Fibroblast of skin of abdomen (primary cell): ENCODE measurements at places on chromosomes 7 and 10.

GRCh38 chr7:99008181-99008631 is 129.9 kb downstream of the TRRAP start:
- no peak for DNase-seq

DNA sequence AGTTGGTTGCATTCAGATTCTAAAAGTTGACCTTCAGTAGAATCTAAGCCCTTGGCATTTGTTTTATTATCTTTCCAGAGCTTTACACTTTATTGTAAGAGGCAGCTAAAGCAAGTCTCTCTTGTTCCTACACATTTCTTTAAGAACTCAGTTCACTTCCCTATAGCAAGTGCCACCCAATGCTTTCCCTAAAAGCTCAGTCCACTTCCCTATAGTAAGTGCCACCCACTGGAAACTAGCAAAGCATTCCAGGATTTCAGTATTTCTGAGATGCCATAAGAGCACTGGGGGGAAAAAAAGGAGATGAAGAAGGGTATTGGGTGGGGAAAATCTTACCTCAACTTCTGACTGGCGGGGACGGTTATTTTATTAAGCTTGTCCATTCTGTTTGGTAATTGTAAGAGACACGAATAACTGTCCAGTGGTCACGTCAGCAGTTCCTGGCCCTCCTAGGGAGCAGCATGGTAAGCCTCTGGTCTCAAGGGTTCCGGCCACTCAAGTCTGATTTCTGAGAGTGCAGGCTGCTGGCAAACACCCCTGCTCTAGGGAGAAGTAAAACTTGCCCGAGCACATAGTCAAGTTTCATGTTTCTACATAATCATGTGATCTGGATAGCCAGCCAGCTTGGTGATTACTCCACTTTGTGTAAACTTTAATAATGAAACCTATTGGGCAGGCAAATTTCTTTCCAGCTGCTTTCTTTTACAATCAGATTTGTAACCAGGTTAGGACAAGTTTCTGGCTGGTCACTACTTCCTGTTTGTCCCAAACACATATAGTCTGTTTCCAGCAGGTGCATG is at the start of gene BLNK:
Gene BLNK (minus strand): TSS at position 554 of the 800 bp plus-strand sequence. CDS start 171 bp downstream, at position 383.
- DNase-seq: no peak

GRCh38 chr7:101902680-101903514 is 85.5 kb downstream of the CUX1 start:
- no peak for DNase-seq

GRCh38 chr10:30724296-30724695 is 94.7 kb upstream of the LYZL2 start:
- peak; percentile 27 for DNase-seq

- DNase-seq: no peak
Observed at GRCh38 chr10:36173364-36173763, 531.3 kb upstream of the FZD8 start.

- no peak for DNase-seq
Observed at GRCh38 chr10:8670461-8670860, 616.0 kb downstream of the GATA3 start.

DNA sequence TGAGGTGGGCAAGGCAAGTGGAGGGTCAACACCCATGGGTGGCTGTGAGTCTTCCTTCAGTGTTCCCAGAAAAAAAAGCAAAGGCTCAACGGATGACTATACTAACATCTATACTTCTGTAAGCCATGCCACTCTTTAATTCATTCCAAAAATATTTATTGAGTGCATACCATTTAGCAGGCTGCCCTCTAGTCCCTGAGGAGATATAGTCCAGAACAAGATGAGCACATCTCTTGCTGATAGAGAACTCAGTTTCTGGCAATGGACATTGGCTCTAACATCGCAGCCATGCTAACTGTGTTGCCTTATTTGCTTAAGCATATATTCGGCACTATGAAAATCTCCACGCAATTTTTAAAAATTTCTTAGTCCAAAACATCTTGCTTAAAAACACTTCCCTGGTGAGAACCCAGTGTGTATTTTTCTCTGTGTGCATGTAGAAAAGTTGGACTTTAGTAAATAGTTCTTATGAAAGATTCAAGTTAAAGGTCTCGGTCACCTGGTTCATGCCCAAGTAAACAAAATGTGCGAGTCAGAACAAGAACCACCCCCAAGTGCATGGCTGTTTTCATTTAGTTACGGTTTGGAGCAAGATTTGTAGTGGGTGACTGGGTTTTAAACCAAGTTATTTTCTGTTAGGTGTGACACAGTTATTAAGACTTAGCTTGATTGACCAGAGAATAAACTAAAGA is 69.8 kb downstream of the MET start:
- DNase-seq: no peak

GRCh38 chr10:123007558-123008354 is 839 bp downstream of the IKZF5 start:
- peak; percentile 18 for DNase-seq

DNA sequence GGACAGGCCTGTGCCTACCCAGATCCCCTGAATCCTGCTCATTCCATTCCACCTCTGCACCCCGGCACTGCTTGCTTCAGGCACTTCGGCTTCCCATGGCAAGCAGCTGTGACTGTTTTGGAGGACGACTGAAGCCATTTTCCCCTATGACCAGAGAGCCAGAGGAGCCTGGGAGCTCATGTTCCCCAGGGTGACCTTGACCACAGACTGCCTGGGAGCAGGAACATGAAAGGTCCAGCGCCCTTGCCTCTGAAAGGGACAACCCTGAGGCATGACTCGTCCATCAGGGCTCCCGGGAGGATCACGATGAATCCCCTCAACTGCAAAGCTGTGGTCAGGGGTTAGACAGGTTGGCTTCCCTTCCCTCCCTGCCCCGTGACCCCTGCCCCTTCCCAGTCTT is 16.7 kb upstream of the HMX3 start:
- DNase-seq: no peak

DNA sequence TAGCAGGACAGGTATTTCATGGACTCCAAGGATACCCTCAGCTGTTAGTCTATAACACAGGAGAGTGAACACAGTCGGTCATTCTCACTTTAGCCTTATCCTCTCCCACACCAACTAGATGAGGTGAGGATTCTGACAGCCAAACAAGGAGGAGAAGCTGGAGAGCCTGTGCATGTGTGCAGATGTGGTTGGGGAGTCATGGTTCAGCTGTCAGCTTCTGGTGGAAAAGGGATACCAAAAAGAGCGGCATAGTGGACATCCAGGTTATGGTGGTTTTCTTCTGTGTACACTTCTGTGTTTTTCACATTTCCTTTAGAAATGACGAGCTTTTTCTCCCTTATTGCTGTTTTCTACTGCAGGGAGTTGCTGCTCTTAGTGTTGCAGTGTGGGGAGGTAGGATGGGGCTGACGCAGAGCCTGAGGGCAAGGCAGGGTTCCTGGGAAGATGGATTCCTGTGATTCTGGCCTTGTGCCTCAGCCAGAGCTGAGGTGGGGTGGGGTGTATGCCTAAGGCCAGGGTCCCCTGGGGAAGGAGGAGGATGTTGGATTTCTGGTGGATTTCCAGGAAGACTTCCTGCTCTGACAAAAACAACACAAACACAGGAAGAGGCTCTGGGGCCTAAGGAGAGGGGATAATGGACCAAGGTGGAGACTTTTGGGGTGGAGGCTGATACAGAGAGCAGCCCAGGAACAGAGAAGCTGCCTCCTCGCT is 26.6 kb downstream of the PLAU start:
- no peak for DNase-seq

GRCh38 chr10:78626471-78626870 is 442.3 kb upstream of the ZMIZ1 start:
- DNase-seq: no peak

DNA sequence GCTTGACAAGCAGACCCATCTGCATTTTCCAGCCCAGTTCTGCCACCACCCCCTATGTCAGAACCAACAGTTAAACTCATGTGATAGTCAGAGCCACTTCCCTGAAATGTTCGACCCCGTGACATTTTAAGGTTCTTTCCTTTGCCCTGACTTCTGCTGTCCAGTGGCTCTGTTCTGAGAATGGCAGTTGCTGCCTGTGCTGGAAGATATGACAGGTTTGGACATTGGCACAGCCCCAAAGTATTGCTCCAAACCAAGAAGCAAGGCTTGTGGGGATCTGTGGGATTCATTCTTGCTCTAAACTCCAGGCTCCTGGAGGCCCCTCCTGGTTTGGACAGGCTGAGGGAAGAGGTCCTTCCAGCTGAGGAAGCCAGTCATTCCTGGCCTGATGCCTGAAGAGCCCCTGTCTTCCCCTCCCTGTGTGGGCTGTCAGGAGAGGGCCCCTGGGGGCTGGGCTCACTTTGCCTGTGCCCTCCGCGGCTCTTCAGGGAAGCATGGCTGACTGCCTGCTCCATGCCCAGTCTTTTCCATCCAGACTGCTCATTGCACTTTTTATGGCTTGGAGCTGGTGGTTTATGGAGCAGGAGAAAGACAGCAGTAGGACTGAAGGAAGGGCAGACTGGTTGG is 138.0 kb downstream of the CDH23 start:
- DNase-seq: no peak

DNA sequence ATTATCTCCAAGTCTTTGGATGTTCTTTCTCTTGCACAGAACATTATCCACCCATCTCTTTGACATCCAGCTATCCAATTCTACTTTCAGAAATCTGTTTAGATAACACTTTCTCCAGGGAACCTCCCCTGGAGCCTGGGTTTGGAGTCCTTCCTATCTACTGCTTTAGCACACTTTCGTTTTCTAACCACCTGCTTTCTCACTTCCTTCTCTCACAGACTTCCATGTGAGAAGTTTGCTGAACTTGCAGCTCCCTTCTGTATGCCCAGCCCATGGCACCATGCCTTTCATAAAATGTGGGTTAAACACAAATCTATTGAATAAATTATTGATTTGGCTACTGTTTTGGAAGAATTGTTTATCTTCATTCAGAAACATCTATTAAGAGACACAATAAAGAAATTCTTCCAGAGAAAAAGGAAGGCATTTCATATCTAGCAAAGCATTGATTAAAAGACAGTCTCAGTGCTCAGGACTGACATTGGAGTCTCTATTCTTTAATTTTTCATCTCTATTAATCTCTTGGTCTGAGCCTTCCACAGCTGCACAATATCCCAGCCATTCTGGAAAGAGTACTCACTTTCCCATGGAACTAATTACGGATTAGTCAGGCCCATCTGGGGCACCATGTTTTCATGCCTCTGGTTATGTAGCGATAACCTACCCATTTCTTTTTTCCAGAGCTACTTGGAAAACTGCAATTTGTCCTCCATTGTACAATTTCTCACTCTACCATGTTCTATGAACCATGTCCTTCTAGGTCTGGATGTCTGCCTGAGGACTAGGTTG is 1077.3 kb downstream of the SORCS3 start:
- no peak for DNase-seq

DNA sequence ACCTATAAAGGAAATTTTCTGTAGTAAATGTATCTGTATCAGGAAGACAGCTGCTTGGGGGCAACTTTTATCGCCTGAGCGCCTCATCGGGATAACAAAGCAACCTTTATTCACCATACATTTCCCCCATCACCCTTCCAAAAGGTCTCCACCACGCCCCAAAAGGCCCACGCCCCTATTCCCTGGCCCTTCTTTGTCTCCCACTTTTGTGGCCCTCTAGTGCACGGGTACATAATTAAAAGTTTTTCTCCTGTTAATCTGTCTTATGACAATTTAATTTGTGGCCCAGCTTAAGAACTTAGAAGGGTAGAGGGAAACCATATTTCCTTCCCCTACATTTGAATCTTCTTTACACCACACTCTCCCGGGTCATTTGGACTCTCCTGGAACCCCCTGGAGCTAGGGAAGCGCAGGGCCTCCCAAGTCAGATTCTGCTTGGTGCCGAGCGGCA is 625 bp downstream of the RP9 start:
- DNase-seq: no peak

- DNase-seq: peak; percentile 95
Observed at GRCh38 chr10:114714281-114714741, 56.2 kb upstream of the ABLIM1 start.

DNA sequence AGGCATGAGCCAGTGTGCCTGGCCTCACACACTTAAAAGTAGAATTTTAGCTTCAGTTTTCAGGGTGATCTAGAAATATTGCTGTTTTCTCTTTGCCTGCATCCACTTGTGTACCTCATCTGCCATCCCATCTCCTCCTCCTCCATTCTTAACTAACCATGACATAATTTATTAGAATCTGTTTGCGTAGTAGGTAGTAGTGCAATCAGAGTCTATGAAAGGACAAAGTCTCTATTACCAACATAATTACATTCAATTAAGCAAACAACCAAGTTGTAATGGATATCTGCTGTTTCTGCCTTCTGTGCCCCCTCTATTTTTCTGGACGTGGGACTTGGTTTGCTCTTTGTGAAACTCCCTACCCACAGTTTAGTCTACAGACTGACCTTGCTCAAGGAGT is 72.9 kb downstream of the CDK14 start:
- DNase-seq: no peak

DNA sequence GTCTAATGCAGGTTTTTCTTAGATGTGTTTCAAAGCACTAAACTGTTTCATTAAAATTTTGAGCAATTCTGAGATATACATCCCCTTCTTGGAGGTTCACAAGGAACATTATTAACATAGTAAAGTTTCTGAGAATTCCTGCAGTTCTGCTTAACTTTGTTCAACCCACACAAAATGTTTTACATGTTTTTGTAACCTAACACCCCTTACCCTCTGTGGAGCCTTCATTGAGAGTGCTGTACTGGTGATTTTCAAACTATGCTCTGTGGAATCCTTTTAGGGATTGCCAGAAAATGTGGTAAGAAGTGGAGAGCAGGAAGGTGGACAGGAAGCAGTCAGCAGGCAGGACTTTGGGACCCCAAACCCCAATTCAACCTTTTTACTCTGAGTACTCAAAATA is 53.6 kb upstream of the ABCB5 start:
- DNase-seq: no peak

- DNase-seq: peak; percentile 75
Observed at GRCh38 chr7:50869108-50869725, 86.5 kb upstream of the GRB10 start.

GRCh38 chr10:30999070-30999712 is 32.5 kb downstream of the ZNF438 start:
- DNase-seq: peak; percentile 46

DNA sequence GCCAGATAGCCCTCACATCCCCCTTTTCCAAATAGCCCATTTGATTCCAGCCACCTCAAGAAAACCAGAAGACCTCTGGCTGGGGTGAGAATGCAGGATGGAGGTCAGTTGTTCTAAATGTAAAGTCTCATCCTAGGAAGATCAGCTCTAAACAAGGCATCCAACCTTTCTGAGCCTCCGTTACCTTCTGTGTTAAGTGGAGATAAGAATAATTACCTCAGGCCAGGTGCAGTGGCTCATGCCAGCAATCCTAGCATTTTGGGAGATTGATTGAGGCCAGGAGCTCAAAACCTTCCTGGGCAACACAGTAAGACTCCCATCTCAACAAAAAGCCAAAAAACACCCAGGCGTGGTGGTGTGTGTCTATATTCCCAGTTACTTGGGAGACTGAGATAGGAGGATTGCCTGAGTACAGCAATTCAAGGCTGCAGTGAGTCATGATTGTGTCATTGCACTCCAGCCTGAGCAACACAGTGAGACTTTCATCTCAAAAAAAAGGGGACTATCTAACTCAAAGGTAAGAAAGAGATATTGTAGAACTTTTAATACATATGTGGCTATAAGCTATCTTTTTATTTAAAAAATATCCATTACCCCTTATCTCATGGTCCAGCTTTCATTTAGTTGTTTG is 43.5 kb downstream of the PRTFDC1 start:
- DNase-seq: peak; percentile 69

GRCh38 chr10:115049960-115050359 is 43.2 kb upstream of the ATRNL1 start:
- peak; percentile 73 for DNase-seq
